Fibroblast of villous mesenchyme (primary cell): ENCODE measurements at places on chromosomes 6 and 20.

- no peak for DNase-seq
Observed at GRCh38 chr6:113184736-113185135, 672.4 kb upstream of the MARCKS start.

- DNase-seq, result no peak
Observed at GRCh38 chr6:4658486-4658885, 117.7 kb upstream of the CDYL start.

- no peak for DNase-seq
Observed at GRCh38 chr20:22346716-22347115, 237.7 kb downstream of the FOXA2 start.

GRCh38 chr6:160005861-160006540 lies 37.1 kb downstream of the IGF2R start:
- peak; percentile 71 for DNase-seq

- no peak for DNase-seq
Observed at GRCh38 chr6:10084111-10084986, 330.5 kb downstream of the TFAP2A start.

DNA sequence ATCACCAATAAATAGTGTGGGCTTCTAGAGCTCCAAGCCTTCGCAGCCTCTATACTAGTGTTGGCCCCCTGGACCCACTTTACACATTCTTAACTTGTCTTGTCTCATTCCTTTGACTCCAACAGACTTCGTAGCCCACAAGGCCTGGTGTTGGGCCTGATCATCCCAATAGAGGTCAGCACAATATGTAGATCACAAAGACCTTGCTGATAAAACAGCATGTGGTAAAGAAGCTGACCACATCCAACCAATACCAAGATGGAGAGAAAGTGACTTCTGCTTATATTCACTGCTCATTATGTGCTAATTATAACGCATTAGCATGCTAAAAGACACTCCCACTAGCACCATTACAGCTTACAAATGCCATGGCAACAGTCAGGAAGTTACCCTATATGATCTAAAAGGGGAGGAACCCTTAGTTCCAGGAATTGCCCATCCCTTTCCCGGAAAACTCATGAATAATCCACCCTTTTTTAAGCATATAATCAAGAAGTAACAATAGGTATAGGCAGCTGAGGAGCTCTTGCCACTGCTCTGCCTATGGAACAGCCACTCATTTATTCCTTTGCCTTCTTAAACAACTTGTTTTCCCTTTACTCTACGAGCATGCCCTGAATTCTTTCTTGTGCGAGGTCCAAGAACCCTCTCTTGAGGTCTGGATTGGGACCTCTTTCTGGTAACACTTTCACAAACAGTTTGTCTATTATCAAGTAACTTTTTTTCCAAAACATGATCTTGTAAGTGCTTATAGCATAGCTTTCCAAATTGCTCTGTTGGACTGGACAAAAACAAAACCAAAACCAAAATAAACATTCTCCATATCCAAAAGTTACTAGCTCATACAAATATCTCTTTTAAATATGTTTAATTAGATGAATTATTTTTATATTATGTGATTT lies 54.6 kb upstream of the ECHDC1 start:
- DNase-seq, result peak; percentile 29

- peak; percentile 67 for DNase-seq
Observed at GRCh38 chr20:1894951-1895673, at the start of gene SIRPA. TSS of gene SIRPA (plus strand) at chr20:1895407. CDS start at chr20:1895448, 41 bp downstream.
